ENCODE measurements at places on chromosomes 13 and 19.

GRCh38 chr13:44407379-44407778 is 33.8 kb downstream of the SERP2 start:
- DNase-seq = no peak

DNA sequence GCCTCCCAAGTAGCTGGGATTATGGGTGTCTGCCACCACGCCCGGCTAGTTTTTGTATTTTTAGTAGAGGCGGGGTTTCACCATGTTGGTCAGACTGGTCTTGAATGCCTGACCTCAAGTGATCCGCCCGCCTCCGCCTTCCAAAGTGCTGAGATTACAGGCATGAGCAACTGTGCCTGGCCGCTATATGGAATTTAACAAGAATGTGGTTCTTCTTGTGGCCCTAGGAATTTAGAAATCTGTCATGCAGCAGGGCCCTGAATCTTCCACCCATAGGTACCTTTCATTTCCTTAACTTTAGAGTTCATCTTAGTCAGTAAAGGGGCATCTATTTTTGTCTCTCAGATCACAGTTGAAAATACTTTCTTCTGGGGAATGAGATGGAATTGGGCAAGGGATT is 25.6 kb upstream of the NDFIP2 start:
- DNase-seq = no peak

- DNase-seq = no peak
Measured at GRCh38 chr19:51417810-51418157, 342 bp upstream of the SIGLEC10 start.

DNA sequence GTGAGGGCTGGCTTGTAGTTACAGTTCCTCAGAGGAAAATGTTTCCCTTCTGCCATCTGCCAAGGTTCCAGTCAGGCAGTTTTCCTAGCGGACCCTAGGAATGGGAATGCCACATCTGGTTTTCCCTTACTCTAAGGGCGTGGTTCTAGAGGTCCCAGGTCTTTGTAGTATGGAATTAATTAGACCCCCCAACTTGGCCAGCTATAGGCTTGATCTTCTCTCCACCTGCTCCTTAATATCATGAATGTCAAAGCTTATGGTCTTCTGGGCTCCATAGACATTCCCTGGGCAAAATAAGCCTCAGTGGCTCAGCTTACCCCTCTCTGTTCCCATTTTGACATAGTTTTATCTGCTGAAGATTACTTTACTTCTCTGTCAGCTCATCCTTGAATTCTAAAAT is 70.0 kb downstream of the ZNF568 start:
- DNase-seq = no peak

DNA sequence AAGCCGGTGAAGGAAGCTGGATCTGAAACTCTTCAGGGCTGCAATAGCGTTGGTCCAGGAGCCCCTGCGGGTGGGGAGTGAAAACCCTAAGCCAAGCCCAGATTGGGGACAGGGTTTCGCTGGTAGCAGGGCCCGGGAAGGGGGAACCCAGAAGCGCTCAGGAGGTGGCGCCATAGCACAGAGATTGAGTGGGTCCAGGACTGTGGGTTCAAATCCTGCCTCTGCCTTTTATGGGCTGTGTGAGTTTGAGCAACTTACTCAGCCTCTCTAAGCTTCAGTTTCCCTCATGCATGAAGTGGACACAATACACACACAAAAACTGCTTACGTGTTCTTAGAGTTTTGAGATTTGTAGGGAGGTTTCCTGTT is 8.3 kb upstream of the SYCN start:
- DNase-seq = no peak

DNA sequence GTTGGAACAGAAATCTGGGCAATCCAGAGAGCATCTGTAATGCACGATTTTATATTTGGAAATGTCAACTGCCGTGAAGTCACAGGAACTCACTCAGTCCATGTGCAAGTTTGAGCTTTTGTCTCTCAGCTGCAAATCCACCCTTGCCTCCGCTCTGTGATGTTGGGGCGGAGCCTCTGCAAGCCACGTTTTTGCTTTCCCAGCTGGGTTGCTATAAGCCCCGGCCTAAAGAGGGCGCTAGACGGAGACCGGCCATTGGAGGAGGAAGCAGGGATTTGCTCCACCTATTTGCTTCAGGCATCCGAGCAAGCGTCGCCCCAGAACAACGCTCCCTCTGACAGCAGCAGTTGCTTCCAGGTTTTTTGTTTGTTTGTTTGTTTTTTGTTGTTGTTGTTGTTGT is 56.2 kb downstream of the TRPM4 start:
- DNase-seq = no peak

DNA sequence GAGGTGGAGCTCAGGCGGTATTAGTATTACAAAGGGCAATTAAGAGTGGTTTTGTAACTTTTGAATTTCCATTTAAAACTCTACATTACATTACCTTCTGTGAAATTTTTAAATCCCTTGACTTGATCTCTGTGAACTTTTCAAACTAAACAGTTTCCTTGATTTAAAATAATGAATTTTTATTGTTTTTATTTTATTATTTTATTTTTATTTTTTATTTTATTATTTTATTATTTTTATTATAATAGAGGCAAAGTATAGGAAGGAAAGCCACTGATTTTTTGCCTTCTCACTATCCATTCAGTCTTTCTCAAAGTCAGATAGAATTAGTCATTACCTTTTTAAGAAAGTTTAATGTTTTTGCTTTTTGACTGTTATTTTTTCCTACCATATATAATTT is 1248.1 kb upstream of the SLC10A2 start:
- DNase-seq = no peak

- DNase-seq = no peak
Measured at GRCh38 chr13:110340812-110341444, 33.8 kb downstream of the COL4A2 start.

DNA sequence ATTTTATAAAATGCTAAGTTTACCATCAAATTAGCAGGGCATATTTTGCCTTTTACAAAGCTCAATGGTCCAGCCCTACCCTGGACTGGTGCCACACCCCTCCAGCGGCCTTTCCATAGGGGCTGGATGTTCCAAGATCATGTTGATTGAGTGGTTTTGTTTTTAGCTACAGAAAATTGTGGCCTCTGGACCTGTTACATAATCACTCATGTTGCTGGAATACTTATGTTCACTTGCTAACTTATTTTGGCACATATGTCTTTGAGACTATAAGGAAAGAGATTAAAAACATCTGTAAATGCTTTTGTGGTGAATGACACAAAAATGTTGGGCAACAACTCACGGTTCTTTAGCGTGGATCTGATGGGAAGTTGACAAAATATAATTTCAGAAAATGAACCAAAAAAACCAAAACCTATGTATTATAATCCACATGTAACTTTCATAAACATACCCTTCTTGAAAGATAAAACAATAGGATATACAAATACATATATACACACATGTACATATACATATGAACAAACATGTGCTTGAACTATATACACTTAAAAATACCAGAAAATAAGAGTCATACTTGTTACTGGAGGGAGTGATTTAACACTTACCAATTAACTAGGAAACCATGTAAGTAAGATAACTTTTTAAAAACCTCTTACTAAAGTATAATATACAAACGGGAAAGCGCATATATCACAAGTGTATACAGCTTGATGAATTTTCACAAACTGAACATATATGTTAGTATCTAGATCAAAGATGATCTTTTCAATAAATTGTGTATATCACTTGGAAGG is 46.6 kb upstream of the SLC15A1 start:
- no peak for DNase-seq

DNA sequence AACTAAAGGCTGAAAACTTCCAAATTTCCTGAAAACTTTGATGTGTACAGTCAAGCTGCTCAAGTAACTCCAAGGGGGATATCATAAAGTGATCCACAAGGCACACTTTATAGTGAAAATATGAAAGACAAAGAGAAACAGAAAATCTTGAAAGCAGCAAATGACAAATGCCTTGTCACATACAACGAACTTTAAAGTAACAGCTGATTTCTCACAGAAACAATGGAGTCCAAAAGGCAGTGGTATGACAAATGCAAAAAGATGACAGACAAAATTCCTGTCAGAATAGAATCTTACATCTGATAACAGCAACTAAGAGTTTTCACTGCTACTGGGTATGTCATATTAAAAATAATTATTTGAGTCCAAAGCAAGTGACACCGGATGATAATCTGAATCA is 1602.3 kb upstream of the PRR20A start:
- no peak for DNase-seq

GRCh38 chr19:37221136-37221535 is 3.1 kb downstream of the ZNF383 start:
- DNase-seq = no peak

- no peak for DNase-seq
Measured at GRCh38 chr19:17872251-17873001, 681 bp downstream of the SLC5A5 start.

DNA sequence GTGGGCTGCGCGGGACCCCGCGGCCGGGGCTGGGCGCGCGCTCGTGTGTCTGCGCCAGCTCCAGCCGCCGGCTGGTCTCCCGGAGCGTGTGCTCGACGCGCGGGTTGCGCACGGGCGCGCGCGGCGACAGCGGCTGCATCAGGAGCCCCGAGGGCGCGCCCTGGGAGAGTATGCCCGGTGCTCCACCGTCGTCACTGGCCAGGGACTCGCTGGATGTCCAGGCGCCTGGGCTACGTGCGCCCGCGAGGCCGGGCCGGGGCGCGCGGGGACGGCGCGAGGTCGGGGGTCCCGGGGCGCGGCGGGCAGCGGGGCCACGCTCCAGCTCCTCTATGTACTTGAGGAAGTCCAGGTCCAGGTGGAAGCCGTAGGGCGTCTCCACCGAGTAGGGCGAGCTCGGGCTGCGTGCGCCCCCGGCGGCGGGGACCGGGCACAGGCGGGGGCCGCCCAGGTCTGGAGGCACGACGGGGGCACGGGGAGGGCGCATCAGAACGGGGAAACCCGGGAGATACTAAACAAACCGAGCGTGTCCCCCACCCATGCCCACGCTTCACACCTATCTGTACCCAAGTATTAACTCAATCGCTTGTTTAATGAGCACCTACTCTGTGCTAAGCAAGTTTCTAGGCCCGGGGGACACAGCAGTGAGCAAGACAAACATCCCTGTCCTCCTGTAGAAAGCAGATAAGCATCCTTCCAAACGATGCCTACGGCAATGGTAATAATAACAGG is 7.6 kb downstream of the KANK3 start:
- no peak for DNase-seq

- DNase-seq = no peak
Measured at GRCh38 chr13:50527188-50527587, 316.3 kb downstream of the DLEU7 start.

- DNase-seq = no peak
Measured at GRCh38 chr13:48896312-48896711, 79.4 kb upstream of the FNDC3A start.

DNA sequence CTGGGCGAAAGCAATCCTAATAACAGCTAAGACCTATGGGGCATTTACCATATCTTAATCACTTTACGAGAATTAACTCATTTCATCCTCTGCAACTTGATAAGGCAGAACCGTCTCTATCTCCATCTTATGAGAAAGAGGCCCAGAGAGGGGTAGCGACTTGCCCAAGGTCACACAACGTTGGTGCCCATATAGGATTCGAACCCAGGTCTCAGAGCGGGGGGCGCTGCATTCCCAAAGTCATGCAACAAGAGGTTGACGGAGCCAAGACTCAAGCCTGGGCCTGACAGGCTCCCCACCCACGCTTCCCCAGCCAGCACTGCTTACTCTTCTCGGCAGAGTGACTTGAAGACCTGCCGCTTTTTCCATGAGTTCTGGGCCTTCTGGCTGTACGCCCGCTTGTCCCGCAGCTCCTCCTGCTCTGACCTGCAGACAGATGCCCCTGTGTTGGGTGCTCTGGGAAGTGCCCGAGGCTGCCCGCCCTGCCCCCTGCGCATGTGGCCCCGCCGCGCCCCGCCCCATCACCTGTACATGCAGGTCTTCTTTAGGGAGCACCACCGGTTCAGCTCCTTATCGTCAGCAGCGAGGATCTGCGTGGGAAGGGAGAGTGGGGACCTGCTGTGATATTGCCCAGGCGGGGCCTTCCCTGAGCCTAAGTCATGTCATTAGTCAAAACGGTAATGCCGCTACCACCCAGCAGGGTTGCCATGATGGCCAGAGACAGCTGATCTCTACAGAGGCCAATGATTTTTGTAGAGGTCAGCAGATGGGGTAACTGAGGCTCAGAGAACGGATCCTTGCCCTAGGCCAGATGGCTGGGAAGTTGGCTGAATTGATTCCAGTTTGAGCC is 10.8 kb downstream of the KRI1 start:
- DNase-seq = no peak

- no peak for DNase-seq
Measured at GRCh38 chr13:46334035-46334822, 52.8 kb downstream of the RUBCNL start.

- DNase-seq = no peak
Measured at GRCh38 chr13:31088826-31089420, 72.8 kb downstream of the HSPH1 start.

GRCh38 chr13:89783221-89783755 is 1564.2 kb upstream of the MIR17HG start:
- DNase-seq = no peak

GRCh38 chr13:42652642-42653415 is 78.9 kb downstream of the TNFSF11 start:
- no peak for DNase-seq

- DNase-seq = no peak
Measured at GRCh38 chr13:28470296-28470695, 24.6 kb downstream of the FLT1 start.

DNA sequence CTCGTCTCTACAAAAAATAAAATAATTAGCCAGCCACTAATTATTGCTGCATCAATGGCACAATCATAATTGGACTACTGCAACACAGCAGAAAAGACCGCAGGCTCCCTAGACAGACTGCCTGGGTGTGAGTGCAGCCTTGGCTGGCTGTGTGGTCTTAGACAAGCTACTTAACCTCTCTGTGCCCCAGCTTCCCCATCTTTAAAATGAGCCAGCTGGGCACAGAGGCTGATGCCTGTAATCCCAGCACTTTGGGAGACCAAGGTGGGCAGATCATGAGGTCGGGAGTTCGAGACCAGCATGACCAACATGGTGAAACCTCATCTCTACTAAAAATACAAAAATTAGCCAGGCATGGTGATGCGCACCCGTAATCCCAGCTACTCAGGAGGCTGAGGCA is 19.0 kb downstream of the TEX101 start:
- no peak for DNase-seq

GRCh38 chr19:23394511-23394910 is 760 bp downstream of the ZNF91 start:
- DNase-seq = no peak

- peak; percentile 56 for DNase-seq
Measured at GRCh38 chr19:1512671-1513498, at the start of gene ADAMTSL5. TSS of gene ADAMTSL5 (minus strand) at chr19:1513019. CDS start at chr19:1510943, 2,076 bp downstream.

DNA sequence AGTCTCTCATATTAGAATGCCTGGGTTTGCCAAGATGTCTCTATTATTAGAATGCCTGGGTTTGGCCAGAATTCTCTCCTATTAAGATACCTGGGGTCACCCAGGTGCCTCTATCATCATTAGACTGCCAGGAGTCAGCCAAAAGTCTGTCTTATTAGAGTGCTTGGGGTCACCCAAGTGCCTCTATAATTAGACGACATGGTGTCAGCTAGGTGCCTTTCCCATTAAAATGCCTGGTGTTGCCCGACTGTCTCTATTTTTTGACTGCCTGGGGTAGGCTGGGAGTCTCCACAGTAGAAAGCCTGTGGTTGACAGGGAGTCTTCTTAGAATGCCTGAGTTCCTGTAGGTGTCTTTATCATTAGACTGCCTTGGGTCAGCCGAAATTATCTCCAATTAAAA is 1536.6 kb downstream of the UQCRFS1 start:
- no peak for DNase-seq

Data from activated naive CD4-positive, alpha-beta T cell (primary cell).